Esophagus squamous epithelium (tissue), 5 donors: ENCODE measurements at places on chromosomes 13 and 19. TPM values are rescaled to one million over a fixed set of nuclear protein-coding genes. Genes with fewer than 3 reads are reported as not detected.

ZNF507 gene
- total RNA-seq, result 9.6 TPM

PLVAP gene
- total RNA-seq, result 25.0 TPM

TNFRSF19 gene
- 8.3 TPM for total RNA-seq

CLEC17A gene
- total RNA-seq, result not detected

ATF5 gene
- total RNA-seq, result 3.3 TPM

CD37 gene
- 5.2 TPM for total RNA-seq

HIF3A gene
- 3.8 TPM for total RNA-seq

KLK4 gene
- total RNA-seq, result not detected

ZNF491 gene
- total RNA-seq, result 0.64 TPM

CFD gene
- total RNA-seq, result 204 TPM

IGFL2 gene
- not detected for total RNA-seq
